Cerebellar nuclear complex (tissue), 1 donor: ENCODE measurements at places on chromosomes 1 and 21.
A peak's percentile ranks its signal among the peaks of the same experiment; 100 is the strongest.

- DNase-seq = no peak
These were observed 503.5 kb downstream of the LTN1 start for GRCh38 chr21:28489162-28489561.

- no peak for DNase-seq
These were observed 50.7 kb downstream of the SPATA17 start for GRCh38 chr1:217681806-217682205.

DNA sequence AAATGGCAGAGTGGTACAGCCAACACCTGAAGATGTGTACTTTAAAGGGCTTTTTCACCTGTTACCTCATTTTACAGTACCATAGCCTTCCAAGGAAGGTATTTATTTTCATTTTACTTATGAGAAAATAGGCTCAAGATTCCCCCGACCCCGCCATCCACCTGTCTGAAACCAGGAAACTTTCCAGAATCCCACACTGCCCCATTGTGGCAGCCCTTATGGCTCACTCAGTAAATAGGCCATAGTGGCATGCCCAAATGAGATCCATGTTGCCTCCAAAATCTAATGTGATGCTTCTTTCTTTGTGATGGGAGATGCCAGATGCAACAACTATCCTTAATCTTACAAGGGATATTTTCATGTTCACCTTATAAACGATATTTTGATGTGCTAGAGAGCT, 97.8 kb downstream of the EBNA1BP2 start:
- DNase-seq = no peak

DNA sequence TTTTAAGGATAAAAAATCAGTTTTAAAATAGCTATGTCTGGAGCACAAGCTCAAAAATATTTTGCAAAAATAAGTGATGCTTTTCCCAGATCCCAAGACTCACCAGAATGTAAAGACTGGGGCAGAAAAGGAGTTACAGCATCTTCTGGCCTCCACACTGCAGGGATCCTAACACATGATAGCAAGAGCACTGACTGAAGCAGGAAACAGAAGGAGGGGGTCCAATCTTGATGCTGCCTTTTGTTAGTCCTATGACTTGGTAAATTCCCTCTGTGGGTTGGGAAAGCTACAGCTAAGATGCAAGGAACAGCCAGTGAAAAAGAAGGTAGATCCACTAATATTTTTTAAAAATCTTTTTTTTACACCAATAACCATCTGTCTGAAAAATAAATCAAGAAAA, 54.2 kb upstream of the TNR start:
- DNase-seq = no peak

- DNase-seq = no peak
These were observed 544 bp downstream of the PPM1J start for GRCh38 chr1:112714313-112715263.

DNA sequence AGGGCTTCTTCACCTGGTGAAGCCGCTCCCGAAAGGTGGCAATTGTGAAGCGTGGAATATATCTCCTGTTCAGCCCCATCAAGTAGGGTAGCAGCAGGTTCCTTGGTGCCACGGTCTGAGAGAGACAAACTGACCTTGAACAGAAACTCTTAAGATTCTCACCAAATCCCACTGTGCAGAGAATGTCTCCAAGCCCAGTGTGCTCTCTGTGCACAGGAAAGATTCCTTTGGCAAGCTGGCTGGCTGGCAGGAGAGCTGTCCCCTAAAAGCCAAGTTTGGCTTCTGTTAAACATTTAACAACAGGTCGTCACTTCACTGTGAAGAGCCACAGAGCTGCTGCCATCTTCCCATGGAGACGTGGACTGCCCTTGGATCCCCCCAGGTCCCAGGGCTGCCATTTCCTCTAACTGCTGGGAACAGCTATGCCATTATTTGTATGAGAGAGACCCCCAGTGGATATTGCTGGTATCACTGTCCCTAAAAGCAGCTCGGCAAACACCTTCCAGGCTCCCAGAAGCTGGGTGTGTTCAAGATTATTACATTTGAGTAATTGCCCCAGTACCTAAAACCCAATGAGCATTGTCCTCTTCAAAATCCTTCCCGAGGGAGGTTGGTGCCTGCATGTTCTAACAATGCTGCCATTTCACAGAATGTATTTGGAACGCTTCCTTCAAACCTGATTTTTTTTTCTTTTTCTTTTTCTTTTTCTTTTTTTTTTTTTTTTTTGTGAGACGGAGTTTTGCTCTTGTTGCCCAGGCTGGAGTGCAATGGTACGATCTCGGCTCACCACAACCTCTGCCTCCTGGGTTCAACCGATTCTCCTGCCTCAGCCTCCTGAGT, 71.8 kb downstream of the CD58 start:
- no peak for DNase-seq

DNA sequence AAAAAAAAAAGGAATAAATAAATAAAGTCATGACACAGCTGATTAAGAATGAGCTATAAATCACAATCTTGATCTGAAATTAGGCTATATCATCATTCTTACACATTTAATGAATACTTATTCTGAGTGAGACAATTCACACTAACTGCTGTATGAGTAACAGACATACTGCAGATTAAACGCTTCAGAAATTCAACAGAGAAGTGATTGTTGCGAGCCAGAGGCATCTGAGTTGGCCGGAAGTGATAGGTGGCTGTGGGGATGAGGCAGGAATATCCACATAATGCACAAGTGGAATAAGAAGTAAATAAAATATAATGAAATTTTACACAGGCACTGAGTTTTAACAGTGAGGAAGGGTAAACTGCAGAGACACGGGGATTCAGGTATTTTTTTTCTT, 142.4 kb downstream of the APP start:
- no peak for DNase-seq

GRCh38 chr1:186404454-186405051, 28.9 kb downstream of the ODR4 start:
- DNase-seq = no peak

GRCh38 chr21:46666941-46667740, 31.7 kb downstream of the PRMT2 start:
- DNase-seq = no peak

DNA sequence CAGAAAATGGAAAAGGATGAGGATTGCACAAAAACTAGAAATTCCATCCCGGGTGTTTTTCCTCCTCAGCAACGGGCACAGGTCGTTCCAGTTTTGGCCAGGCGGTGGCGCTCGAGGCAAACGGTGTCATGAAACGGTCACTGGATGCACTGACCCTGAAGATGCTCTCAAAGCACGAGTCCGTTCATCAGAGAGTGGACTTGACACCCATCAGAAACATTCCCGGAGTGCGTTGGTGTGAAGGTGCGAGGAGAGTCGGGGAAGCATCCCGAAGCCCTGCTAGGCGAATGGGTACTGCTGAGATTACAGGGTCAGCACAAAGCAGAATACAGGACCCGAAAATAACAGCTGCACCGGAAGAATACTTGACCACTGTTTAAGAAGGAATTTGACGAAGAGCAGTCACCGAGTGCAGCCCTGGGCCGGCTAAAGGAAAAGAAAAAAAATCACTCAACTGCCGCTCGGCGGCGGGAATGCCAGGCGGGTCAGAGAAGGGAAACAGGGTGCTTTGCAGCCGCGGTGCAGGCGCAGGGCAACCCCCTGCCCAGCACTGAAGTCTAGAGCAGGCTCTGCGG, 71.7 kb upstream of the ETS2 start:
- DNase-seq = no peak

DNA sequence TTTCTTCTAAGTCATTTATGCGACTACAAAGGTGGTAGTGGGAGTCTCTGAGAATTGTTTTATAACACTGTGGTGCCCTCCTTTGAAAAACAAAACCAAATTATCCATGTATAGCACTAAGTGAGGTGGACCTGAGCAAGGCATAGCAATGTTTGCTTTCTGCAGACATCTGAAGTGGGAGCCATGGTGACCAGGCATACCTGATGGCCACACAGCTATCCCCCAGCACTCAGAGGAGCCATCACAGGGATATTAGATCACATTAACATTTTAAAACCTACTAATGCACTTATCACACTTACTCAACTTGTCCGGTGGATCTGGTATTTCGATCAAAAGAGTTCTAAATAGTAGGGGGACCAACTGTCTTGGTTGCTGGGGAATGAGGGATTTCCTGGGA, 24.8 kb upstream of the AVPR1B start:
- no peak for DNase-seq

- no peak for DNase-seq
These were observed 386.2 kb upstream of the ADGRL2 start for GRCh38 chr1:81414488-81415015.

- DNase-seq = no peak
These were observed 48.9 kb upstream of the TADA1 start for GRCh38 chr1:166924823-166925541.

DNA sequence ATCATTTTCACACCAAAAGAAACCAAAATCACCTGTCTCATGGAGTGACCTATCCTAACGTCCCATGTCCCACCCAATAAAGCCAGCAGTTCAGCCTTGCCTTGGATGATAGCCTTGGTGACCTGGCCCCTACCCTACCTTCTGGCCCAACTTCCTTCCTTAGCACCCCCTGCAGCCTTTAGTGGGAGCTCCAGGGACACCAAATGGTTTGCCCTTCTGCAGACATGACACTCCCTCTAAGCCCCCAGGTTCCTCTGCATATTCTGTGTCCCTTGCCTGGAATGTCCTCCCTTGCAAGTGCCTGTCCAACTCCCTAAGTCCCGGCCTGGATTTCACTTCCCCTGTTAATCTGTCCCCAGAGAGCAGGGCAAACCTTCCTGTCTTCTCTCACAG, 2.2 kb downstream of the SLFNL1 start:
- DNase-seq = no peak

- DNase-seq = no peak
These were observed 75.7 kb downstream of the ARHGEF10L start for GRCh38 chr1:17615157-17615556.

DNA sequence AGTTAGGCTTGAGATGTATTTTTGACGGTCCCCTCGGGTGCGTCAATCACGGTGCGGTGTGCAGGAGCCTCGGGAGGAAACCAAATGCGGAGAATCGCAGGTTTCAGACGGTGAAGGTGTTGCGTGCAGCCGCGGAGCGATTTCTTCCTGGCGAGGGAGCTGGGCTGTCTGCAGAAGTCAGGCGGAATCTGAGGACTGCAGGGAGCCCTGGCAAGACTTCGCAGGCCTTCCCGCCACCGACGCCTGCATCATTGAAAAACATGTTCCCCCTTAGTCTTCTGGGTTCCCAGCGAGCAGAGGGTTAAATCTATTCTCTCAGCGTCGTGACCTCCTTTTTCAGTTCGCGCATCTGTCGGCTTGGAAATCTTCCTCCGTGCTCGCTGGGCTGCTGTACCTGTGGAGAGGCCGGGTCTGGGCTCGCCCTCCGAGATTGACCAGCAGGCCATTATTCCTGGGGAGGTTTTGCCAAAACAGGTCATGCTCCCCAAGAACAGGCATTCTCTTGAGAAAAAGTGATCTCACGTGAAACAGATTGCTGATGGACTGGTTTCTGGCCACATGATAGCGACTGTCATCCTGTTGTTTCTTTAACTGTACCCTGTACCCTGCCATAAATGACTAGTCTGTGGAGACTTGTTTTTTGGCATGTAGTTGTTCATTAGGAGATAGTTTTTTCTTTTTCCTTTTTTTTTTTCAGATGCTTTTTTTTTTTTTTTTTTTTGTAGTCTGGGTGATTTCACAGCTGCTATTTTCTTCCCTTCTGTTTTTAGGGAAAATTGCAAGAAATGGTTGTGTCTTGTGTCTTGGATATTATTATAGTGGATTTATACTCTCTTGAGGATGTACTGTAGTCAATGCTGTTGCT, 894 bp downstream of the EPB41 start:
- DNase-seq = peak; percentile 59

DNA sequence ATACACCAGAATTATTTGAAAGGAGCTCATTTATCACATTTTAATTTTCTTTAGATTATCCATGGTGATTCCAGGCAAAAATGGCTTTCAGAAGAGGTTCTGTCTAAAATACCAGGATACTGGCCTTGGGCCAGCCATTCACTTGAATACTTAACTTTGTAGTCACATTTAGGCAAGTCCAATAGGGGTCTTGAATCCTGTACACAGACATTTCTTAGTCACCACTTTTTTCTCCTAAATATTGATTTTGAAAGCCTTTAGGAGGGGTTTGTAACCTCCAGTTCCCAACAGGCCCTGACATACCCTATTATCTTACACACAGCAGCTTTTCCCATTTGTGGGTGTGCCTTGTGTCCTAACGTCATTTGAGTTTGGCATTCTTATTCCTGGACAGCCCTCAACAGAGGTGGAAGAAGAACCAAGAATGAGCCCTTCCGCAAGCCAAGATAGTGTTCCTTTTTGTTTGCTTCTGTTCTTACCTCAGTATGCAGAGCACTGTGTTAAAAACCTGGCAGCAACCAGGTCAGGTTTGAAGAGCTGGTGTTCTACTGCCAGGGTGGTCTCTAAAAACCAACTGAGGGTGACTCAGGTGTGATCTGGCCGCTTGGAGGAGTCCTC, 19.5 kb downstream of the MAP3K7CL start:
- no peak for DNase-seq

GRCh38 chr1:243364330-243364729, 108.5 kb downstream of the SDCCAG8 start:
- no peak for DNase-seq

DNA sequence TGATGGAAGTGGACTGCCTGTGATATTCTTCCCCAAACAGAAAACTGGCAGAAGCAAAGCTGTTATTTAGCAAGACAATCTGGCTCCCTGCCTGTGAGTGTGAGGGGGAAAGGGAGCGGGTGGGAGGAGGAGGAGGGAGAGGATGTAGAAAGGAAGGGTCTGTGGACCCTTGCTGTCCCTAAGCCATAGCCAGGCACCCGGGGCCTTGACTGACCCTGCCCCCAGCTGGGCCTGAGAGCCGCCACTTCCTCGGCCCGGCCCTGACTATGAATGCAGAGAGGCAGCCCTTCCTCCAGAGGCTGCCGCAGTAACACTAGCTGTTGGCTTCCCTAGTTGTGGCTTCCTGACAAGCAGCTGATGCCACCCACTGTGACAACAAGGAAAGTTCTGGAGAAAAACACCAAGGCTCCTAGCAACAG, 13.9 kb downstream of the PLA2G2F start:
- DNase-seq = no peak

- peak; percentile 84 for DNase-seq
These were observed 49.8 kb upstream of the PAX7 start for GRCh38 chr1:18580691-18581419.

- DNase-seq = no peak
These were observed 37.5 kb downstream of the DPH5 start for GRCh38 chr1:100988121-100988520.

GRCh38 chr1:39965044-39965443, 10.1 kb downstream of the MFSD2A start:
- DNase-seq = no peak

- no peak for DNase-seq
These were observed 36.6 kb upstream of the LCE5A start for GRCh38 chr1:152473887-152474537.

DNA sequence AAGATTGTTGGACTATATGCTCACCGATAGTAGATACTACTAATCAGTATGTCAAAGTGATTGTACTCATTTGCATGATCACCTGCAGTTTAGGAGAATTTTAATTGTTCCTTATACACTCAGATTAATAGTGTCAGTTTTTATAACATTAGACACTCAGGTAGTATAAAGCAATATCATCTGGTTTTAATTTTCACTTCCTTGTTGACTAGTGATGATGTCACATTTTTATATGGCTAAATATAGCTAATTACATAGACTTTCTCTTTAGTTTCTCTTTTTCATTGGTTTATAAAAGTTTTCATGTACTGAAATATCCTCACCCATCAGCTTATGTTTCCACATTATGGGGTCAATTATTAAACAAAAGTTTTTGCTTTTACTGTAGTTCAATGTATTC, 1332.4 kb upstream of the ADGRL2 start:
- DNase-seq = no peak
